ENCODE measurements at places on chromosomes 16 and 17.

DNA sequence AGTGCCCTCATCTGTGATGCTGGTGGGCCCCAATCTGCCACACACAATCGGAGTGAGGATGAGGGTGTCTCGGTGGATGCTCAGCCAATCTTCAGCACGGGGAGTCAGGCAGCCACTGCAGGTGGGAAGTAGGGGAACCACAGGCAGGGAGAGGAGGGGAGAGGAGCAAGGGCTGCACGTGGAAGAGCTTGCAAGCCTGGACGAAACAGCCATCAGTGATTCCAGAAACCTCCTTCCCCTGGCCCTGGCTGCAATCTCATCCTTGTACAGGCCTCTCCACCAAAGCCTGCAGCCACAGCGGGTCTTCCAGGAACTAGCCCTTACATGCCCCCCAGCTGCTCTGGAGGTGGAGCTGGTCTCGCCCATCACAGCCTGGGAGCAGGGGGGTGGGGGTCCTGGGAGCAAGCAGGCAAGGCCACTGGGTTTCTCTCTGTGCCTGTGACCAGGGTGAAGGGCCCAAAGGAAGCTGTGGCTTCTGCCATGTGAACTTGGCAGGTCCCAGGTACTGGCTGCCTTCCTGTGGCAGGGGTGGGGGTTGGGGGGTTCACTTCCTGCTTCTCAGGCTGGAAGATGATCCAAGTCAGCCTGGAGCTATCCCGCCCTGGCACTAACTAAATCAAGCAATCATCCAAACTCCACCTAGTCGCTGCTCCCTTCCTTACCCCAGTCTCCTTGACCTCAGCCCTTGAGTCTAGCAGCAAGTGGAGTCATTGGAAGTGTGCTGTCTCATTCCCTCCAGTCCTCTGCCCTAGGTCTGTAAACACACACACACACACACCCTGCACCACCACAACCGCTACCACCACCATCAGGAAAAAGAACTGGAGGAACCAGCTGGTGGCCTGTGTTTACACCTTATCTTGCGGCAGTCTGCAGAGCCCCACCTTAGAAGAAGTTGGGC, 29.4 kb upstream of the MLKL start:
- no peak for DNase-seq

GRCh38 chr16:66705790-66706505, 9.4 kb upstream of the CMTM4 start:
- no peak for DNase-seq

- DNase-seq: no peak
Observed at GRCh38 chr16:87742781-87743490, 22.9 kb downstream of the KLHDC4 start.

- DNase-seq: no peak
Observed at GRCh38 chr17:79082311-79083190, 7.9 kb downstream of the ENGASE start.

DNA sequence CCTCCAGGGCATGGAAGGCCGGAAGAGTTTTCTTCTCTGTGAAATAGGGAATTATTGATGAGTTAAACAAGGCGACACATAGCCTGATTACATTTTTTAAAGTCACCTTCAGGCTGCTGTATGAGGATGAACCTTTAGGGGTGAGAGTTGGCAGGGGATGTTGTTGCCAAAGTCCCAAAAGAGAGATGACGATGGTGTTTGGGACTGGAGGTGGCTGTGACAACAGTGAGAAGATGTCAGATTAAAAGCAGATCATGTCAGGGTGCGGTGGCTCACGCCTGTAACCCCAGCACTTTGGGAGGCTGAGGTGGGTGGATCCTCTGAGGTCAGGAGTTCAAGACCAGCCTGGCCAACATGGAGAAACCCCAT, 16.8 kb upstream of the ASGR2 start:
- DNase-seq: no peak

DNA sequence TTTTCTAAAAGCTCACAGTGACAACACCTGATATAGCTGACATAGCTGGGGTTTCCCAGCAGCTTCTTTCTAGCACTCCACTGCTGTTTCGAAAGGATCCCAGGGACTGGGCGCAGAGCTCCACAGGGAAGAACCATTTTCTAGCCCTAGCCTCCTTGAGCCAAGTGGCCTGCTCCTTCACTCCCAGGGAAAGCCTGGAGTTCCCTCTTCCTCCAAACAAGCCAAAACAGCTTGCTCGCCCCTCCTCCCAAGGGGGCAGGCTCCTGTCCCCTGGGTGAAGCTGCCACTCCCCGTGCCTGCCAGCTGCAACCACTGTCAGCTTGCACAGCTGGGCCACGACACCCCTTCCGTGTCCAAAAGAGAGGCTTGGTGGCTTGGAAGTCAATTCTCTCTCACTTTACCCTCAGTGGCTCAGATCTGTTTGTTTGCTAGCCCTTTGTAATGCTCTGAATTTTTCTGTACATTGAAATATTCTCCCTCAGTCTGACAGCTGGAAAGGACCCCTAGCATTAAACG, 59.8 kb downstream of the CYTH1 start:
- no peak for DNase-seq

DNA sequence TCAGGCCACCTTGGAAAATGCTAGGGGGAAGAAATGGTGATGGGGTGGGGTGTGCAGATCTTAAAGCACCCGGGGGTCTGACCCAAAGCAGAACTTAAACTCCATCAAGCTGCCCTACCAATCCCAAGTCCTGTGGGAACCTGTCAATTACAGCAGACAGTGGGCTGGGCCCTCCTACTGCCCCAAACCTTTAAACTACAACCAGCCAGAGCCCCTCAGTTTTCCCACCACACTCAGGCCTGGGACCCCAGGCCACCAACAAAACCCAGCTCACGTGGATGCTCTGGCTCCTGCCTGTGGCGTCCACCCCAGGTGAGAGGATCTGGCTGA, 2.7 kb downstream of the MYO18A start:
- DNase-seq: no peak

- no peak for DNase-seq
Observed at GRCh38 chr16:11448796-11449416, 103.6 kb downstream of the RMI2 start.

- no peak for DNase-seq
Observed at GRCh38 chr17:67443931-67444595, 67.0 kb downstream of the PITPNC1 start.

DNA sequence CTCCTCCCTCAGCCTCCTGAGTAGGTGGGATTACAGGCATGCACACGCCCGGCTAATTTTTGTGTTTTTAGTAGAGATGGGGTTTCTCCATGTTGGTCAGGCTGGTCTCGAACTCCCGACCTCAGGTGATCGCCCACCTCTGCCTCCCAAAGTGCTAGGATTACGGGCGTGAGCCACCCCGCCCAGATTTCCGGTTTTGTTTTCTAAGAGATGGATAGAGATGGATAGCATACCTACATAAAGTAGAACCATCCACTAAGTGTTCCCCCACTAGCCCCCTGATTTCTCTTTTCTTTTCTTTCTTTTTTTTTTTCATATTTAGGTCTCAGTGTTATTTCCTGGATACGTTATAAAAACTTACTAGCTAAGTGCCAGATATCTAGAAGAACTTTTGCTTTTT, 2.0 kb downstream of the WSB1 start:
- DNase-seq: no peak

DNA sequence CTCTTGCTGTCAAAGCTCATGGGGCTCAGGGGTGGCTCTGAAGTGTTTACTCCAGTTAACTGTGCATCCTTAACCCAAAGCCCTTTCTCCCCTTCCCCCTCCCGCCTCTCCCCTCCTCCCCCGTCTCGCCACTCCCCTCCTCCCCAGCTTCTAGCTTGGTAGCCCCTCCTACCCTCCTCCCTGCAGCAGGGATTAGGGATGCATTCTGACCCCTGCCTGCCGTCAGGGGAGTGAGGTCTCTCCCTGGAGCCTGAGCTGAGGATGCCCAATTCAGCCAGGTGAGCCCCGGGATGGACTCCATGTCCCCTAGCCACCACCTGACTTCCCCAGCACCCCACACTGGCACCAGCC, 1.6 kb downstream of the HS3ST6 start:
- no peak for DNase-seq

- DNase-seq: no peak
Observed at GRCh38 chr17:1765576-1765975, 3.7 kb downstream of the SERPINF1 start.

GRCh38 chr16:65041667-65042066, 80.2 kb downstream of the CDH11 start:
- DNase-seq: no peak

- no peak for DNase-seq
Observed at GRCh38 chr17:82917699-82918345, 78.0 kb upstream of the ZNF750 start.

DNA sequence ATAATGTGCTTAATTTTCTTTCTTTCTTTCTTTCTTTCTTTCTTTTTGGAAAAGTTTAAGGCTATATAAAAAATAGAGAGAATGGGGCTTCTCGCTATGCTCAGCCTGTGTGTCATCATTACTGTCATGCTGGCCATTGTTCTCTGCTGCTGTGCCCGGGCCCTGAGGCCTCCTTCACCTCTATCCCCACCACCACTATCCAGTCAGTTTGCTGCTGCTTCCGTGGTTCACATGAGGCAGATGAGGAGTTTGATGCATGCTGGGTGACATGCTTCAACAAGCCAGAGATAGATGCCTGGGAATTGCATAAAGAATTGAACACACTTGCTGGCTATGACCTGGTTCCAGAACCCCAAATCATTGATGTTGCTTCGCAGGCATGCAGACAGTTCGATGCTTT, 36.3 kb downstream of the PITPNC1 start:
- DNase-seq: no peak

DNA sequence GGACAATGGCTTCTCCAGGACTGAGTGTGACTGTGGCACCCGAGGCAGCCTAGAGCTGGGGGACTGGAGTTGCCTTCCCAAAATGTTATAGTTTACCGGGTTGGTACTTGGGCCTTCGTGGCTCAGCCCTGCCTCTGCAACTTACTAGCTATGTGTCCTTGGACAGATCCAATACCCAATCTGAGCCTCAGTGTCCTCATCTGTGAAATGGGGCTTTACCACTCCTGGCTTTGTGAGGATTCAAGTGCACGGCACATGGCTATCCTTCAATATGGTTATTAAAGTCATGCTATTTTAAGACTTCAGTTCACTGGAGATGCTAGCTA, 9.6 kb downstream of the IRX5 start:
- no peak for DNase-seq

- DNase-seq: no peak
Observed at GRCh38 chr17:76924345-76925342, 56.4 kb downstream of the MGAT5B start.

GRCh38 chr17:4934173-4934979, 2.3 kb downstream of the GP1BA start:
- no peak for DNase-seq

DNA sequence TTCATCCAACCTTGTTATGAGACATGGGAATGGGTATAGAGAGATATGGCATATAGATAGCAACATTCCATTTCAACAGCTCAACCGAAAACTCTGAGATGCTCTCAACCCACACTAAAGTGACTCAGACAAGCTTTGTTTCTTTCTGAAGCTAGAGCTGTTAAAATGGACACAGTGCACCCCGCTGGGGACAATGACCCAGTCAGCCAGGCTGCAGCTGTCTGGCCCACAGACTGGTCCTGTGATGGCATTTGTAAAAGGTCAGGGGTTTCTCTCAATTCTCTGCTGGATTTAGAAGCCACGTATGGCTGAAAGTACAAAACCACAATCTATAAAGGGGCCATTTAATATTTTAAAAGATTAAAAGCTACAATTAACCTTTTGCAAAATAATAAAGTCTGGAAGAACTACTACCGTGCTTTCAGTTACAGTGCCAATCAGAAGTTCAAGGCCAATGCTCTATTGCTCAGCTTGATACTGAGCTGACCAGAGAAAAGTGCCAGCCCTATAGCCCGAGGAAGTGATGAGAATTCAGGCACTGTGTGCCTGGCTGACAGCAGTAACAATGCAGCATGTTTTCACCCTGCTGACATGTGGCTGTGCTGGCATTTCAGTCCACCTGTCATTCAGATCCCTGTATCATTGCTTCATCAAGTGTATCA, 60.2 kb downstream of the TEX2 start:
- DNase-seq: no peak

- DNase-seq: no peak
Observed at GRCh38 chr17:48126532-48126850, 18.9 kb downstream of the SNX11 start.

DNA sequence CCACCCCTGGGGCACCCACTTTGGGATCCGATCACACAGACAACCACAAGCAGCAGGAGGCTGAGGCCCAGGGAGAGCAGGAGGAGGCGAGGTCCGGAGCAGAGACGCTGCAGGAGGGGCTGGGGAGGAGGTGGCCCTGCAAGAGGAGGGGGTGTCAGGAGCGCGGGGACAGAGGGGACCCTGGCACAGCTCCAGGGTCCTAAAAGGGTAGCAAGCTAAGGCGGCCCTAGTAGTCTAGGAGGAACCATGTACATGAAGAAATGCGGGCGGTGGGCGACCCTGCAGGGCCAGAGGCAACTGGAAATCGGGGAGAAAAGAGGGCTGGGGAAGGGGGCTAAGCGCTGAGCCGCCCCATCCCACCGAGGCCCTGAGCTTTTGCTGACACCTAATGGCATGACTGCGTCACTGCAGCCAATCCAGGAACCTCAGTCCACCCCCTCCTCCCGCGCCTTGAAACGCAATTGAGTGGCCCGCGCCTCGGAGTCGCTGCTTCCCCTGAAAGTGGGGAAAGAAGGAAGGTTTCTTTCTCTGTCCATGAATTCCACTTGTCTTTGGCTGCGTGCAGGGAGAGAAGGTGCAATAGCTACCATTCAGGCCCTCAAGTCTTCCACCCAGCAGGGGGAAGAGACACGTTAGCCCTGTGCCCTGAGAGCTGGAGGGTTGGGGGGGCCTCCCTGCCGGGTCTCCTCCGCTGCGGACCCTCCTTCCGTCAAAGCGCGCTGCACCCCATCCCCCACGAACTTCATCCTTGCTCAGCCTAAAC, 1.8 kb downstream of the ASGR1 start:
- no peak for DNase-seq

- no peak for DNase-seq
Observed at GRCh38 chr16:27818246-27818645, 245.3 kb downstream of the GSG1L start.
